ENCODE measurements at places on chromosomes 2 and 18.

DNA sequence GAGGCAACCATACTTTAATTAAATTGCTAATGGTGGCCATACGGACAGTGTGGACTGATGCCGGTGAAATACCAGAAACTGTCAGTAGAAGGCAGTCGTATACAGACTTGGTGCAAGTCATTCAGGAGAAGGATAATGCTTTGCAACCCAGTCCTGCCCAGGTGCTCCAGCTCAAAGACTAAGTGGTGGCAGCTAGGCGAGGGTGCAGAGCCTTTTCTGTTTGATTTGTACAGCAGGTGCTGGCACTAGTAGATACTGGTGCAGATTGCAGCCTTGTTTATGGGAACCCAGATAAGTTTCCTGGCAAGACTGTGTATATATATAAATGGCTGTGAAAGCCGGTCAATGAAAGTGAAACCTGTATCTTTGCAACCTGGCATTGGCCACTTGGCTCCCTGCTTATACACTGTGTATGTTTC is 208.3 kb upstream of the SYT4 start:
- DNase-seq, result no peak

DNA sequence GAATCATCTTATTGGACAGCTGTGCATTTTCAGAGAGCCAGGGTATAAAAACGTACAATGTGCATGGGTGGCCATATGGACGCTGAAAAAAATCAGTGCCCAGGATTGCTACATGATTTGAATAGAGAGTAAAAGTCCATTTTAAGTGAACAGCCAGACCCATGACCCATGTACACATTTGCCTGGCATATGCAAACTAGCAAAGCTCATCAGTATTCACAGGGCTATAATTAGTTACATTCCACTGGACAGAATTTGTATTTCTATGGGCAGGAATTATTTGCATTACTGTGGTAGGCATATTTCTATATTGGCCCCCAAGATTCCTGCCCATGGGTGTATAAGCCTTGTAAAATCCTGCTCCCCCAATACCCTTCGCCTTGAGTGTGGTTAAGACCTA is 78.8 kb downstream of the PTH2R start:
- DNase-seq, result no peak

GRCh38 chr2:217713395-217714286 is 289.2 kb downstream of the TNS1 start:
- DNase-seq, result peak; percentile 62

DNA sequence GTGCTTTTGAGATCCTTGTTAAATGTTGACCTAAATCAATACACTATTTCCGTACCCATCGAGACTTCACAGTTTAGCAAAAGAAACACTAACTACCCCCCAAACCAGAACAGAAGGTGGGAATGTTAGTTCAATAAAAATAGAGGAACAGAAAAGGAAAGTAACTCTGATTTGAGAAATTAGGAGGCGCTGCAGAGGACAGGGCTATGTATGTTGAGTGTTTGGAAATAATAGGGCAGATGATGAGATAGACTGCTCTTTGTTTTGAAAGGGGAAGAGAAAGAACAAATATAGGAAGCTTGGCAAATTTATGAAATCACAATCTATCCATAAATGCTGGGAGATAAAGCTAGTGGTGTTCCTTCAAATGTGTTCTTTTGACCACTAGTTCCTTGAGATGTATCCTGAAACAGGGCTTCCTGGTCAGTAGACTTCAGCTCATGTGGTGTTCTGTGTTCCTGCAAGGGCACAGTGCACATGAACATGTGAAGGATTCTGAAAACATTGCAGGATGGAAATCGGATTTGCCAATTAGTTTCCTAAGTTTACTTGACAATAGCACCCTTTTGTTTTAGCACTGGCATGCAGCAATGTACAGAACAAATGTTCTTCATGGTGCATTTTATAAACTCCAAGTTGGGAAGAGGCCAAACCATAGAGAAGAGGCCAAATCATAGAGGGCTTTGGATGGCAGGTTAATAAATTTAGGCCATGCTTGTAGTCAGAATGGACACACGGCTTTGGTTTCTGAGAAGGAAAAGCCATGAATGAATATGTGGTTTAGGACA is 39.8 kb downstream of the RHBDD1 start:
- no peak for DNase-seq

GRCh38 chr2:11963966-11964365 is 217.5 kb downstream of the LPIN1 start:
- no peak for DNase-seq

- DNase-seq, result no peak
Observed at GRCh38 chr2:22942441-22942840, 442.5 kb upstream of the KLHL29 start.

DNA sequence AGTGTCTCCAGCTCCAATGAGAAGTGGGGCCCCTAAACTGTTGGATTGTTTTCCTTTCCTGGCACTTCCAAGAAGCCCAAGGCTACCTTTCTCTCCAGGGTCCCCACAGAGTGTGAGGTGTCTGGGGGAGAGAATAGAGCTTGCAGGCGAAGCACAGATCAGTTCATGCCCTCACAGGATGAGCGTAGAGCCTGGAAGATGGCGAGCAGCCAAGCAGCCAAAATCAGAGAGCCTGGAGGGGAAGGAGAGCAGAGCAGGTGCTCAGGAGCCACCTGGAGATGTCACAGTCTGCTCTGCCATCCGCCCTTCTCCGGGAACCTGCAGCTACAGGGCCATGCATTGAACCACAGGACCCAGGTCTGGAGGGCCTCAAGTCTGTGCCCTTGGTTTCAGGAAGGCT is 54.7 kb upstream of the TCF7L1 start:
- no peak for DNase-seq

- DNase-seq, result no peak
Observed at GRCh38 chr2:219220652-219221402, 2.1 kb upstream of the ABCB6 start.

- no peak for DNase-seq
Observed at GRCh38 chr2:162435676-162436075, 91.7 kb downstream of the GCA start.

DNA sequence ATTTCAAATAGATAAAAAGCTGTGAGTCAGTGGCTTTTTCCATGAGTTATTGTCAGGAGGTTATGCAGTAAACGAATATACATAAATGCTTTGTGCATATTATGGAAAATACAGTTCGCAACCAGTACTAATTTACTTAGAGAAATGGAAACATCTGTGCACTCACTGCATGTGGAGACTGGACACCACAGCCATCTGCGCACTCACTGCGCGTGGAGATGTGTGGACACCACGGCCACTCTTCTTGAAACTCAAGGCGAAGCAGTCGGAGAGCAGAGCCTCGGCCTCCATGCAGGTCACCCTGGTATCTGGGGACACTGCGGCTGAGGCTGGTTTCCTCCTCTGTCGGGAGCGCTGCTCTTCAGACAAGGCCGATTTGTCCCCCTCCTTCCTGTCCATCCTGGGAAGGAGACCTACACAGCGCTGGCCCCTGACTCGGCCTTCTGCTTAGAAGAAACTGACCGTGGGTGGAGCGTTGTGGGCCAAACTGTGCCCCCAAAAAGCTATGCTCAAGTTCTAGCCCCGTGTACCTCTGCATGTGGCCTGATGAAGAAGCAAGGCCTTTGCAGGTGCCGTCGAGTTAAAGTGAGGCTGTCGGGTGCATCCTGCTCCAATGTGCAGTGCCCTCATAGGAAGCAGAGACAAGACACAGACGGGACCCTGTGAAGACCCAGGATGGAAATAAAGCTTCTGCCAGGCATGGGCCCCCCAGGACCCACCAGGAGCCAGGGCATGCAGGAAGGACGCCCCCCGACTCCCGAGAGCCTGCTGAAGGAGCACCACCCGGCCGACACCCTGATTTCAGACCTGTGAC is 88.0 kb downstream of the TPO start:
- no peak for DNase-seq

GRCh38 chr2:224885836-224886547 is 156.3 kb downstream of the DOCK10 start:
- DNase-seq, result no peak

DNA sequence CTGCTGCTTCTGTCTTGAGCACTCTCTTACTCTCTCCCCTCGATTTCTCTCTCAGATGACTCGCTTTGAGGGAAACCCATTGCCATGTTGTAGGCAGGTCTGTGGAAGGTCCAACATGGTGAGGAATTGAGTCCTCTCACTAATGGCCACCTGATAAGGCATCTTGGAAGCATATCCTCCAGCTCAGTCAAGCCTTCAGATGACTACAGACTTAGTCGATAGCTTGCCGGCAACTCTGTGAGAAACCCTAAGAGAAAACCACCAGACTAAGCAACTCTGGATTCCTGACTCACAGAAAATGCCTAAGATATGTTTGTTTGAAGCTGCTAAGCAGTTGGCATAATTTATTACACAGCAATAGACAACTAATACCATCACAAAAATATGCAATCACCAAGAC is 51.2 kb downstream of the WDR75 start:
- no peak for DNase-seq

DNA sequence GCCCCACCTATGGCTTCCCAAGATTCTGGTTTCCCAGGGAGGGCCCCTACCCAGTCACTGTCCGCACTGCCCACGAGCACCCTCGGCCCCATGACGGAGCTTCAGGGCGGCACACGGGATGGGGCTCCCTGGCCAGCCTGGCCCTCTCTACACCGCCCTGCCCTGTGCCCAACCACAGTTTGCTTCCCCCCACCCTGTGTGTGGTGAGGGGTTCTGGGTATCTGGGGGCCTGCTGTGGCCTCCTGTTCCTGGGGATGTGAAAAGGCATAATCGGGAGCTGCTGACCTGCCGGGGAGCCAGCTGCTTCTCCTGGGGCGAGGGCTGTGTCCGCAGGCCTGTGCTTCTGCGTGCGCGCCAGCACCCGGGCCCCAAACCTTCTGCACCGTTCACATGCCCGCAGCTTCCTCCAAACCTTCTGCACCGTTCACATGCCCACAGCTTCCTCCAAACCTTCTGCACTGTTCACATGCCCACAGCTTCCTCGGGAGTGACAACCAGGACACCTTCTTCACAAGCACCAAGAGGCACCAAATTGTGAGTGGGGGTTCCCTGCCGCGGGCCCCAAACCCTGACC is 12.4 kb downstream of the ANO7 start:
- DNase-seq, result no peak

- DNase-seq, result no peak
Observed at GRCh38 chr2:224658780-224659405, 57.3 kb downstream of the CCDC195 start.

DNA sequence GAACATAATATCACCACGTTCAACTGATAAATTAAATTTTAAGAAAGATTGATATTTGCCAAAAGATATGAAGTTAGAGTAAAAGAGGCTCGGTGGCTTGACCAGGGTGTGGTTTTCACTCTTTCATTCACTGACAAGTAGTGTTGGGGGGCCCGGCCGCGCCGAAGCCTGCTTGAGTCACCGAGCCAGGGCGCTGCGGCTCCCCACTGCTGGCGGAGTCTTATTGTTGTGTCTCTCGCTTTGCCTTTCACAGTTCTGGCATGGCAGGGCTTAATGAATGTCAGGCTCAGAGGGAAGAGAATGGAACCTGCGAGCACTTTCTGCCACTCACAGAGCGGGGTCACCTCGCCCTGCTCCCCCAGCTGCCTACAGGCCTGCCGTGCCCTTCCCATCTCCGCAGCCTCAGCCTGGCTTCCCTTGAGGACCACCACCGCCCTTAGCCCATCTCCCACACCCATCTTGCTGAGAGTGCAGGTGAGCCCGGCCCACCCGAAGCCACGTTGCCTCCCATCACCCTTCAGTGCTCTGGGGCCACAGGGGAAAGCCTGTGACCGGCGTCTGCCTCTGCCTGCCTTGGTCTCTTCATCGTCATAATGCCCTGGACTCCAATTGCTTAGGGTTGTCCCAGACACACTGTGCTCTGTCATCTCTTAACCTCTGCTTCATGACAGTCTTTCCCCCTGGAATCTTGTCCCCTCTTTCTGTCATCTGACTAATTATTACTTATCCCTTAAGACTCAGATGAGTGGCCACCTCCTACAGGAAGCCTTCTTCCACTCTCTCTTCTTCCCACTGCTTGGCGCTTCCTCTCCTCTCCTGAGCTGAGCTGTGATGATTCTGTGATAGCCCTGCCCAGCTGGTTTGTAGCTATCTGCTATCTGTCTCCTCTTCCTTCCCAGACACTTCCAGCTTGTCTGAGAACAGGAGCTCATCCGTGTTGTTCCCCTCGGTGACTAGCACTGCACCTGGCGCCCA is 142.5 kb downstream of the FAM210A start:
- no peak for DNase-seq

GRCh38 chr2:26284132-26284531 is 39.4 kb downstream of the HADHB start:
- no peak for DNase-seq

DNA sequence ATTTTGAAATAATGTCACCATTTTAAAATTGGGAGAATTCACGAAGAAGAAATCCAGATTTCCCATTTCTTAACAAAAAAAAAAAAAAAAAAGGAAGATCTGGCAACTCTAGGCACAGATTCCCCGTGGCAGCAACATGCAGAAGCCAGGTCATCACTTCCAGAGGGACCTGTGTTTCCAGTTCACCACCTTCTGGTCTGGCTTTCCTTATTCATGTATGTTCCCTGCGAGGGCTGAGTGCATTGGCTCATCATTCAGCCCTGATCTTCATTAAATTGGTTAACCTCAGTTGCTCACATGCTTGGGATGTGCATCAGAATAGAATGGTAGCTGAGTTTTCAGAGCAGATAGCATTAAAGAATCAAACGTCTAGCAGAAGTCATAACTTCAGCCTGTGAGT is 25.0 kb upstream of the MAP3K20 start:
- DNase-seq, result no peak

GRCh38 chr2:187438455-187438854 is 9.6 kb downstream of the CALCRL start:
- no peak for DNase-seq

GRCh38 chr18:44175891-44176290 is 504.8 kb upstream of the SETBP1 start:
- DNase-seq, result no peak

DNA sequence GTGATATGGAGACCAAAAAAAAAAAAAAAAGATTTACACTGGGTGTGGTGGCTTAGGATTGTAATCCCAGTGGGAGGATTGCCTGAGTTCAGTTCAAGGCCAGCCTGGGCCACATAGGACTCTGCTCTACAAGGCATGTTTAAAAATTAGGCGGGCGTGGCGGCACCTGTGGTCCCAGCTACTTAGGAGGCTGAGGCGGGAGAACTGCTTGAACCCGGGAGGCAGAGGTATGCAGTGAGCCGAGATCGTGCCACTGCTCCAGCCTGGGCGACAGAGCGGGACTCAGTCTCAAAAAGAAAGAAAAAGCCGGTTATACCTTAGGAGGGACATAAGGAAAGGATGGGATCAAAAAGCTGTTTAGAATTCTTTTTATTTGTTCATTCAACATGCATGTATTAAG is 707 bp upstream of the SPDYA start:
- DNase-seq, result no peak

GRCh38 chr18:7273301-7273921 is 42.5 kb downstream of the LRRC30 start:
- DNase-seq, result no peak

Measured in right renal cortex interstitium (tissue), 3 donors.